ENCODE measurements at places on chromosomes 2 and 18.

- DNase-seq = no peak
Observed at GRCh38 chr2:45442026-45442425, 169.0 kb downstream of the SRBD1 start.

GRCh38 chr2:5590886-5591285 lies 101.3 kb upstream of the SOX11 start:
- DNase-seq = no peak

DNA sequence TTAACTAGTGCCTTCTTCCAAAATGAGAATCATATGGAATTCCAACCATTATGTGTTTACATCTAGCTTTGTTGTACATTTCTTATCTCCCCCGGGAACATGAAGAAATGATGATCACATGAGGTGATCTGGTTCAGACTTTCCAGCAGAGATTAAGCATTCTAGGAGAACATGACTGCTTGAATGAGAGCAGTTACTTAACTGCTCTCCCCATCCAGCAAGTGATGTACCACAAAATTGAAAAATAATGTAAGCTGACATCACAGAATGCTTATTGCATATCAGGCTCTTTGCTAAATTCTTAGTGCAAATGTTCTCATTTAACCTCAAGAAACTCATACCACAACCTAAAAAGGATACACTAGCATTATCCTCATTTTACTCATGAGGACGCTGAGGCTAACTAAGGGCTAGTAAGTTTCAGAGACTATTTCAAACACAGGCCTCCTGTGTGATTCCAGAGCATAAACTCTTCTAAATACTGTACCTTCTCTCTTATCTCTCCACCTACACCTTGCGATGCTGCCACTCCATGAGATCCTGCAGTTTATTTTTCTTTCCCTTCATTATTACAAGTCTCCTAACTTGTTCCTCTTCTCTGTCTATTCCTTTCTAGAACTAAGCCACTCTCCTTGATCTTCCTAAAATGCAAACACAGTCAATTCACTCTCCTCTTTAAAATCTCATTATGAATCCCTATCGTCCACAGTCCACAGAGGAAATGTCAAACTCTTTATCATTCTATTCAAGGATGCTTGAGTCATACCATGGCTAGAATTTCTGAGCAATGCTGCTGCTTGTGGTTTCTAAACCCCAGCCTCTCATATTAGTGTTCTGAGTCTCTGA lies 1224.8 kb upstream of the ZEB2 start:
- DNase-seq = no peak

GRCh38 chr2:9821805-9822445 lies 21.3 kb upstream of the TAF1B start:
- DNase-seq = no peak

DNA sequence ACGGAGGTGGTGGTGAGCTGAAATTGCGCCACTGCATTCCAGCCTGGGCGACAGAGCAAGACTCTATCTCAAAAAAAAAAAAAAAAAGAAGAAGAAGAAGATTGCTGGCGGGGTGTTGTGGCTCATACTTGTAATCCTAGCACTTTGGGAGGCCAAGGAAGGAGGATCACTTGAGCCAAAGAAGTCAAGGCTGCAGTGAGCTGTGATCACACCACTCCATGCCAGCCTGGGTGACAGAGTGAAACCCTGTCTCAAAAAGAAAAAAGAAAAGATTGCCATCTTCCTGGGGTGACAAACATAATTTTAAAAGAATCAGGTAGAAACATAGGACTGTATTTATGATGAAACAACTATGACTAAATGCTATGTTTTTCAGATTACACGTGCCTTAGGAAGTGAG lies 55.1 kb upstream of the EML4 start:
- no peak for DNase-seq

DNA sequence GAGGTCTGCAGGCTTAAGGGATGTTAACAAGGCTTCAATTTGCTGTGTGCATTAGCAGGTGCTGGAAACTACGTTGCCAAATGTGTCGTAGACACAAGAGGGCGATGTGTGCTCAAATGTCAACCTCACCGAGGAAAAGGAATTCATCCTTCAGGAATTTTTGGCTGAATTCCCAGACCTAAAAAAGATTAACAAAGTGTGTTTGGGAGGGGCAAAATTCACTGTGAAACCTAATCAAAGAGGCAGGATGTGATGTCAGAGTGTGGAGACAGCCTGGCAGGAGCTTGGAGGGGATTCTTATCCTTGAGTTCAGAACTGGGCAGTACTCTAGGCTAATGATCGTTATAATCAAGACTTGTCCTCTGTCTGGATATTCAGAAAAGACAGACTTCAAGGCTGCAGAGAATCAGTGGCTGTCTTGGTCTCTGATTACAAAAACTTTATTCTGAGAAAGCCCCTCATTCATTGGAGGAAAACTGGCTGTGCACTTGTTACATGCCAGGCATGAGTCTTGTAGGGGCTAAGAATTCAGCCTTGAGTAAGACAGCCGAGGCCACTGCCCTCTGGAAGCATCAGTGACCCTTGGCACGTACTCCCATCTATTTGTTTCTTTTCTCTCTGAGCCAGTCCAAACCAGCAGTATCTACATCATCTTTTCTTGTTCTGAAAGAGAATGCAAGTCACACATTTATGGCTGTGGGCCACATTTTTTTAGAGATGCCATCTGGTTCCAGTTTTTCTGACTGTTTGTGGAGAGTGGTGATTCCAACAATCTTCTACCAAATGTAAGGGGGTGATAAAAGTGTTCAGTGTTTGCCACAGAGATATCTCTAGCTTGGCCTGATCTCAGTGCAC lies 18.7 kb upstream of the SCYGR1 start:
- DNase-seq = no peak

DNA sequence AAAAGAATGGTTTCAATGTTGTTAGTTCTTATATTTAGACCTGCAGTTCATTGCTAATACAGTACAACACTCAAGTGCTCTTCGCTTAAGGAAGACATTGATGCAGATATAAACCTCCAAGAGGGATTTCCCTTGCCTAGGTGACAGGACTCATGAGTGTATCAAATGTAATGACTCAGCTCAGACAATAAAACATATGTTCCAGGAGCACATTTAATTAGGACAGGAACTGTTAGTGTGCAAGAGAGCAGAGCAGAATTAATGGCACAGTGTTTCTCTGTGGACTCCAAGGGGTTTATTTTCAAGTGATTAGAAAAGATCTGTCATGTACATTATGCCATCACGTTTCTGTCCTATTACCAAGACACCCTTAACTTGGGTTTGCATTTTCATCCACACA lies 375.0 kb downstream of the LRRTM4 start:
- no peak for DNase-seq

DNA sequence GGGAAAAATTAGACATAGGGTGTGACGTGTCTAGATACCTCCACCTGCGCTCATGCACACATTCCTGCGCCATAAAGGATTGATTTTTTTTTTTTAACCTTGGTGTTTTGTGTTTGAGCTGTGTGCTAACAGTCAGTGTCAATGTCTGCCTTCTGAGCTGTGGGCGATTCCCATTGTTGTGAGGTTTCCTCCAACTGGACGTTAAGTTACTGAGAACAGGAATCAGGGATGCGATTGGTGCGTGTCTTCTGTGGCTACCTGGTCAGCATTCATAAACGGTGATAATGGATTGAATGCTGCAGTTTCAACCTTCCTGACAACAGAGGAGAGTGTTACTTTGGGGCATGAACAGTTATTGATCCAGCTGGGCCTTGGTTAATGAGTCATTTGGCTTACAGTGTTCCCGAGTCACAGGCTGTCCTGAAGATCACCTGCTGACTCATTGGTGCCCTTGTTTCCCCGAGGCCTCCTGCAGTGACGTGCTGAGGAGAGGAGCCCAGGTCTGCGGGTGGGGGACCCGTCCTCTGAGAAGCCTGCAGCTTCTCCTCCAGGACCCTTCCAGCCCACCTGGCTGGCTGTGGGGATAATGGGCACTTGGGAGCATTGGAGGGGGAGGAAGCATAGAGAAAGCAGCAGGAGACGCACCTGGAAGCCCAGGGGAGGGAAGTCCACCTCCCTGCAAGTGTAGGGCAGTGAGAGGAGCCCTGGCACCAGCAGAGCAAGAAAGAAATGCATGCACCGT lies 25.8 kb upstream of the CABYR start:
- no peak for DNase-seq

GRCh38 chr18:63078471-63078870 lies 241.1 kb downstream of the BCL2 start:
- no peak for DNase-seq

DNA sequence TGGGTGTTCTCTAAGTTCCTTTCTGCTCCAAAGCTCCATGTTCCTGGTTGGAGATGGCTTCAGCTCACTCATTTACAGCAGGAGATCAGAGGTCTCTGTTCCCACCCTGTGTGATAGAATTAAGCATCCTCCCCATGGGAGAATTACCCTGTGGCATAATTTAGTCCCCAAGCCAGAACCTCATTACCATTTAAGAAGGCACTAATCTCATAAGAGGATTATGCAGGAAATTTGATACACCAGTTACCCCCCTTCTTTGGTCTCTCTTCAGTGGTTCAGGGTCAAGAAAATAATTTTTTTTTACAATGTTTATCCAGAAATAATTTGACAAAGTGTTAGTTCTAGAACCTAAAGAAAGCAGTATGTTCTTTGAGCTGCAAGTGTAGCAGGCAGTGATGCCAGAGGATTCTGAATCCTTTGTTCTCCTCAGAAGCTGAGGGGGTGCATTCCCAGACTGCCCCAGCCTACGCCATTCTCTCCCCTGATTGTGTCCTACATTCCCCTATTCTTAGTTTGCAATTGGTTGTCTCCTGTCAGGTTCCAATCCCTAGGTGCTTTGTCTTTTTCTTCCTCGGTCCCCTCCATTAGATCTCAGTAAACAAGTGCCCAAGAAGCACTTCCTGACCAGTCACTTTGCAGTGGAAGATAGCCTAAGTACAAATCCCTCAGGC lies 163.6 kb downstream of the PRKCE start:
- DNase-seq = no peak

GRCh38 chr18:36872329-36872728 lies 43.4 kb downstream of the KIAA1328 start:
- DNase-seq = no peak

- DNase-seq = no peak
Observed at GRCh38 chr2:223952280-223952968, 4.8 kb upstream of the MRPL44 start.

DNA sequence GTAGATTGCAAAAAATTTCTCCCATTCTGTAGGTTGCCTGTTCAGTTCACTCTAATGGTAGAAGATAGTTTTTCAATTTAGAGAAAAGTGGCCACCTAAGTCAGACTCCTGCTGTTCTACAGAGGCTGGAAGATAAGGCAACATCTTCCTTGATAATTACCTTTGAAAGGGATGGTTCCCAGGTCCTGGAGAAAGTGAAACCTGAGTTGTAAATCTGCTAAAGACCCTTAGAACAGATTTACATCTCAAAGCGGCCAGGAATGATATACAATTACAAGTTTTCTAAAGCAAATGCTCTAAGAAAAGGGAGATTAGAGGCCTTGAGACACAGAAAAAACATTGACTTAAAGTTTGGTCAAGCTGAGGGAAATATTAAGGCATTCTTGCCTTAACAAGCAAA lies 1350.2 kb upstream of the FAM98A start:
- no peak for DNase-seq

GRCh38 chr2:120762341-120763061 lies 26.8 kb downstream of the GLI2 start:
- DNase-seq = no peak

DNA sequence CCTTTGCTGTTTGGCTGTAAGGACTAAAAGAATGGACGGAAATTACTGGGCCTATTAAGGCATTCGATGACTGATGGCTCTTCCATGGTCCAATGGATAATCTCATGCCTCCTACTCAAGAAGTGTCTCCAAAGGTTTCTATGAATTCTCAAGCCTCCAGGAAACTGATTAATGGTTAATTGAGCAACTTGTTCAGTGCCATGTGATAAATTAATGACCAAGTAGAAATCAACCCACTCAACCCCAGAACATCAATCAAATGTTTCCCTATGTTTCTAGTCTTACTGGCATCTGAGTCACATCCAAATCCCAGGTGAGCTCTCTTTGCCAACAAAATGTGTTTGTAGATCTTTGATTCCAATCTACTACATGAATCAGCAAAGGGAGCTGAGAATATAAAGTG lies 103.6 kb downstream of the NXPH2 start:
- no peak for DNase-seq

GRCh38 chr2:232697807-232698110 lies 628 bp downstream of the GIGYF2 start:
- no peak for DNase-seq

GRCh38 chr2:170707821-170708795 lies 7.0 kb upstream of the SP5 start:
- no peak for DNase-seq

- no peak for DNase-seq
Observed at GRCh38 chr18:8307960-8308359, 301.3 kb upstream of the RAB12 start.

DNA sequence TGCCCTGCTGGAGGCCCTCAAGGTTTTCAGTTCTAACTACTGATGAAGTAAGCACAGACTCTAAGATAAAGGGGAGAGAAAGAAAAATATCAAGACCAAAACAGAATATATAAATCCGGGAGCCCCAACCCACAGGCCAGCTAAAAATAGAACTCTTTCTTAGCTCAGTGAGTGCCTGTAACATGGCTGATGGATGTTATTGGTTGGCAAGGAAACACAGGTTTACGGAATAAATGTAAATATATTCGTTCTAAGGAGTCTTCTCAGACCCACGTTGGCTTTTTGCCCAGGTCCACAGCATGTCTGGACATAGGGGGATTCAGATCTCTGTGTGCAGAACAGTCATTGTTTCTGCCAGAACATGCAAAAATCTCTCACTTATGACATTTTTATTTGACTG lies 139.0 kb upstream of the SERPINE2 start:
- DNase-seq = no peak

DNA sequence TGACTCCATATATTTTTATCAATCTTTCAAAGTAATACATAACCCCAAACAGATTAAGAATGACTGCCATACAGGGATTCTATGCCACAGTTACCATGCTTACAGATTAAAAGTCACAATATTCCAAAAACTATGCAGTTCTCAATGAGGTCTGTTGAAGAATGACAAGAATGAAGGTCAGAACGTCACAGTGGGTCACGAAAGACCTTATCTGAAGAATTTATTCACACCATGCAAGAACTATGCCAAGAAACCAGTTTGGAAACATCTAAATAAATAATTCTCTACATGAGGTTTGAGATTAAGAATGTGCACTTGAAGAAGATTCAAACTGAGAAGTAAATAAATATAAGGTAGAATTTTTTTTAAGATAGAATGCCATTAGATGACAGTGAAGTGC lies 253.3 kb downstream of the EXOC6B start:
- no peak for DNase-seq

DNA sequence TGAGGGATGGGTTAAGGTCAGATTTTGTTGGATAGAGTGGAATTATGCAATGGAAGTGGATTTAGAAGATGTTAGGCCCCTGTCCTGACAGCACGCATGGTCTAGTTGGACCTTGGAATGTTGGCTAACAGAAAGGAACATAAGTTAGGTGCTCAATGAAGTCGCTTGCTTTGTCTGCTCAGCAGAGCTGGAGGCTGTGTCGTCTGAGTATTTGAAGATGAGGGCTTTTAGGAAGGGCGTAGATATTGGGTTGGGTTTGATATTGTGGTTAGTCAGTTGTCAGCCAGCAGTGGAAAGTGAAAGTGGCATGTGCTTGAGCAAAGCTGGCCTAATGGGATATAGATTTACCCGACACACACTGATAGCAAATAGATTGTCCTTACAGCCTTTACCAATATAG lies 239.3 kb downstream of the PRKCE start:
- no peak for DNase-seq

Data from activated T-cell treated with anti-CD3 and anti-CD28 coated beads, Interleukin-2, amount 50 U/mL, for 1 hour (primary cell).